ENCODE measurements at places on chromosomes 2 and 18.
A peak's percentile ranks its signal among the peaks of the same experiment; 100 is the strongest.

- no peak for DNase-seq
These were observed 183.0 kb downstream of the MREG start for GRCh38 chr2:215830304-215830703.

GRCh38 chr18:37955201-37955600 is 389.6 kb upstream of the CELF4 start:
- no peak for DNase-seq

DNA sequence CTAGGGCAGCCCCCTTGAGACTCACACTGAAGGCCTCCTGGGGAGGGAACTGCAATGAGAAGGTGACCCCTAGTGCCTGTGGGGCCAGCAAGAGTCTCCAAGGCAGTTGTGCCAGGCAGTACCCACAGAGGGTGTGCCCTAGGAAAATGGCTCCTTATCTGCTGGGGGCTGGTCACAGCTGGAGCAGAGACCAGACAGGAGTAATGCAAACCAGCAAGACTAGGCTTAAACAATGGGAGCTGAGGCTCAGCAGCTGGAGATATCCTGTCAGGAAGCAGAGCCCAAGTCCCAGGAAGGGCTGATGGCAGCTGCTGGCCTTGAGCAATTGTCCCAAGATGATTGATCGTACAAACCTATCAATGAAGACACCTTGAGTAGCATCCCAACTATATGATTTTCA is 26.8 kb upstream of the E2F6 start:
- DNase-seq, result no peak

- DNase-seq, result no peak
These were observed 8.4 kb downstream of the FBXO36 start for GRCh38 chr2:229930656-229931055.

DNA sequence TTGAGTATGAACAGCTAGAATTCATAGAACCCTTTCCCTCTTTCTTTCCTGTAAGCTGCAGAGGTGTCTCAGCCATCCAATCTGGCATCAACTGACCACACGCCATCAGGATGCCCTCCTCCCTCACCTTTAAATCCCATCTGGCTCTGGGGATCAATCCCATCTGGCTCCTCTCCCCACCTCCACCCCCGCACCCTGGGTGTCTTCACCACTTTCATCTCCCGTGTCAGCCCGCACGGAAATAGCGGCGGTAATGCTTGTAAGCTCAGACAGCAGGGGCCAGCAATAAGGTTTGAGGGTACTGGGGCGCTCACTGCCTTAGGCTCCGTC is 508 bp upstream of the TUBA4B start:
- no peak for DNase-seq

DNA sequence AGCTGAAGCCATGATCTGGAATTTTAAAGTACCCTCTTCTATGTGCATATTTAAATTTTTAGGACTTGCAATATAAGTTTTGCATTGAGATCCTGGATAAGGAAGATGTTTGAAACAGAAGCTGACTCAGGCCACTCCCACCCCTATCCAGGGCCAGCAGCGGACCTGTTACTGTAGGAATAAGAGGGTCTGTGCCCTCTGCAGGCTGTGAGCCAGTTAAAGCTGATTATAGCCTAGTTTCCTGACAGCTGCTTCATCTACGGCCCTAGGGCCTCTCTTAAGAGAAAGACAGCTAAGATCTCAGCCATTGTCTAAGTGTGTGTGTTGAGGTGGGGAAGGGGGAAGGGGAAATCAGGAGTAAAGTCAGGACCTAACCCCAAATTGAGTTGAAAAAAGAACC is 234.0 kb downstream of the HAUS1 start:
- peak; percentile 9 for DNase-seq

- DNase-seq, result no peak
These were observed 20.3 kb downstream of the SNRPD1 start for GRCh38 chr18:21632393-21632792.

GRCh38 chr2:26640781-26641564 is at the start of gene CIB4:
Gene CIB4, minus strand, starts transcription at chr2:26641366. Its CDS starts 52 bp downstream, at chr2:26641314.
- DNase-seq, result no peak

DNA sequence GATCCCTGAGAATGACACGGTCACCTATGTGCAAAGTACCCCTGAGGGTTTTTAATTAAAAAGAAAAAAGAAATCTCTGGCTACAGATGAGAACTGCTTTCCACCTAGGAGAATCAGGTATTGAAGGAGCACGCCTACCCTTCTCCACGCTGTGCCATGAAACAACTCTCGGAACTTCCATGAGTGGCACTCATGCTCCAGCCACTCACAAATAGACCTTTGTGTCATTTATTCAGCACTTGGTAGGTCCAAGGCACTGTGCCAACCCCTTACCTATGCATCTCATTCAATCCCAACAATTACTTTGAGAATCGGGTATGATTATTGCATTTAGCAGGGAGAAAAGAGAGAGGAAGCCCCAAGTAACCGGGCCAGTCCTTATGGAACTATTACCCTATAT is 44.9 kb upstream of the TTC39C start:
- no peak for DNase-seq

GRCh38 chr2:239225871-239226561 is 174.8 kb downstream of the HDAC4 start:
- DNase-seq, result no peak

DNA sequence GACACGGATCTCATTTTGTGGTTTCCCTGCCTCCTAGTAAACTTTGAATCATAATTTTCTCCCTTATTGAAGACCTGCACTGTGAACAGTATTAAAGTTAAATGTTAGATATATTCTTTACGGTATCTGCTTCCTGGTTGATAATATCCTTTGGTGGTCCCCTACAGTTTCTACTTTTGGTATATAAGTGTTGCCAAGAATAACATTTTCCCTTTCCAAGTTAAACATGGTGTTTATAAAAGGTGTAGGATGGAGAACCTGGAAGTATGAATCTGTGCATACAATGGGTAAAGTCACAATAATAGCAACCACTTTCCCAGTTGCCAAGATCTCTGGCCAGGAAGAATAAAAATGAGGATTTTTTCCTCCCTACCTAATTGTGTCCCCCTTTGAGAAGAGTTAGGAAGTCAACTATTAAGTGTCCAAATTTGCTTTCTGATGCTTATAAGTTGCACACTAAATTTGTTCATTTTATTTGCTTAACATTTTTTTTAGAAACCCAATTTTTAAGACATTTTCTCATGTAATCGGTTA is 201.0 kb upstream of the STK17B start:
- no peak for DNase-seq

DNA sequence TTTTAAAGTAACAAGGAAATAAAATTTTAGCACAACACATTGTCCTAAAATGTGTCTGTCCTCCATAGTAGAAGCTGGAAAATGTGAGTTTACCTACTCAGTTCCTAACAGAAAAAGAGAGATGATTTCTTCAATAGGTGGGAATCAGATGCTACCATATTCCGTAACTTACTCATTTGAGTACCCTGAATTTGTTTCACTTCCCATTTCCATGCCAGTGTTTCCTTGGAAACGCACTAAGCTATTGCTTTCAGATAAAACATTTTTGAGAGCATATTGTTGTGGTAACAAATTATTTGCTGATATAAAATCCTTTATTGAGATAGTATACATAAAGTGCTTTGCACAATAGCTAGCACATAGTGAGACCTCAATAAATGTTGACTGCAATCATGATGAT is 137.5 kb upstream of the BARD1 start:
- no peak for DNase-seq

- no peak for DNase-seq
These were observed 229.7 kb upstream of the SPRED2 start for GRCh38 chr2:65661980-65662653.

DNA sequence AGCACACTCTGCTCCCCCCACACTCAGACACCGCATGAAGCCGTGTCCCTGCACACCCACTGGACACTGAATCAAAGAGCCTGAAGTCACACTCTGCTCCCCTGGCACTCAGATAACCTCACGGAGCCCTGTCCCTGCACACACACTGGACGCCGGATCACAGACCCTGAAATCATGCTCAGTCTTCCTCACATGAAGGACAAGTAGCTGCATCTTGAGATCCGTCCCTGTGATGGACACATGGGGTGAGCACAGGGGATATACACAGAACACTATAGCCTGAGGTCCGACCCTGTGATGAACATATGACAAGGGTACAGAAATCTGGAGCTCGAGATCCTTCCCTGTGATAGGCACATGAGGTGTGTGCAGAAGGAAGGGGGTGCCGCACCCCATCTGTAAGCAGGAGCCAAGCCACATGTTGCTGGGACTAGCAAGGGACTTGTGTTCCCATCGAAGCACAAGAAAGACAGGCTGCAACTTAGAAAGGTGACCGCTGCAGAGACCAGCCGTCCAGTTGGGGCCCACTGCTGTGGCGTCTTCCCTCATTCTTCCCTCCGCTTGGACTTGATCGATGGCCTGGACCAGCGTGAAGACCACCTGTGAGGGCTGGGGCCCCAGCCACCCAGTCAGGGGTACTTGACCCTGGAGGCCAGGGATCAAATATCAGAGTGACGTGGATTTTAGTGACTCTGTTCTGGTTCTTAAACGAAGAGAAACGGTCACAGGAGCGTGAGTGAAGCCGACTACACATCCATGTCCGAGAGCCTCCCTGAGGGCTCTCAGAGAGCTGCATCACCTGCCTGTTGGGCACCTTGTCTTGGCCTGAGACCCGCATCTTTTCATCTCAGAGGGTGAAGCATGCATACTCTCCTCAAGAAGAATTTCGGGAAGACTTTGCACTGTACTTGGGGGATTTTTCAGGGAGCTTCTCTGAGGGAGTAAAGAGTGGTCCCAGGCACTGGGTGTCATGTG is 391.7 kb upstream of the SALL3 start:
- DNase-seq, result no peak

GRCh38 chr2:53636596-53636995 is 131.0 kb upstream of the CHAC2 start:
- no peak for DNase-seq

DNA sequence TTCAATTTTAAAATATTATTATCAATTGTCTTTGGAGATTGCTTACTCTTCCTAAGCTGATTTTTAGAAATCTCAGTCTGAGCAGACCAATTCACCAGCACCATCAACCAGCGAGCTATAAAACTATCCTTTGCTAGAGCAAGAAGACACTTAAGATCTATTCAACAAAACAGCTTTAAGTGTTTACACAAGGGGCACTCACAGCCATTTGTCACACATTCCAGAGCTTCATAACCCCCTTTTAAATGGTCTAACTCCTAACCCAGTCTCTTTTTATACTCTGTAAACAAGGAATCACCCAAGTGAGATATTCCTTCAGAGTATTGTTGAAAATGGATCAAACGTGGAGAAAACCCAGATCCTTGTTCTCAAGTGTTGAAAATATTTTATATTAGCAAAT is 1294.1 kb upstream of the CHAC2 start:
- DNase-seq, result no peak

- DNase-seq, result no peak
These were observed 14.9 kb downstream of the PPP3R1 start for GRCh38 chr2:68237404-68237803.

GRCh38 chr18:61856678-61857077 is 36.1 kb downstream of the RNF152 start:
- no peak for DNase-seq

DNA sequence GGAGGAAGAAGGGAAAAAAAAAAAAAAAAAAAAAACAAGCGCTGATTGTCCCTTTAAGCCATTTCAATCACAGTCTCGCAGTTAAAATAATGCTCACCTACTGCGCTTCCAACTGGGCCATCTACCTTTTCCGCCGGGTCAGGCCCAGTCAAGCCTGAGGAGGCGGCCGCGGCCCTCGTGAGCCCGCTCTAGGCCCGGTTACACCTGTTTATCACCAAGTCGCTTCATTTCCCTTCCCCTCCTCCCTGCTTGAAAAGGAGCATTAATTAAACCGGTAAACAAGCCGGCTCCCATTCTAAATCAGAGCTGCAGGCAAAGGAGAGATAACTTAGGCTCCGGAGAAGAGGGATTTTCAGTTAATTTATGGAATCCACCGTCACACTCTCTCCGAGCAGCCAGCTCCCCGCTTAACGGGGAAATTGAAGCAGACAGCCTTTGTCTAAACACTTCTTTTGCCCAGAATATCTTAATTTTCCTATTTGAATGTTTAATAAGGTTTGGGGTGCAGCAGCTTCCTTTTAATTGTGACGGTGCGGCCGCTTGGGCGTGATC is 140.1 kb upstream of the SIX3 start:
- DNase-seq, result no peak

GRCh38 chr2:223222397-223222796 is 170.4 kb downstream of the KCNE4 start:
- no peak for DNase-seq

- no peak for DNase-seq
These were observed 1604.8 kb upstream of the ZEB2 start for GRCh38 chr2:146124741-146125140.

DNA sequence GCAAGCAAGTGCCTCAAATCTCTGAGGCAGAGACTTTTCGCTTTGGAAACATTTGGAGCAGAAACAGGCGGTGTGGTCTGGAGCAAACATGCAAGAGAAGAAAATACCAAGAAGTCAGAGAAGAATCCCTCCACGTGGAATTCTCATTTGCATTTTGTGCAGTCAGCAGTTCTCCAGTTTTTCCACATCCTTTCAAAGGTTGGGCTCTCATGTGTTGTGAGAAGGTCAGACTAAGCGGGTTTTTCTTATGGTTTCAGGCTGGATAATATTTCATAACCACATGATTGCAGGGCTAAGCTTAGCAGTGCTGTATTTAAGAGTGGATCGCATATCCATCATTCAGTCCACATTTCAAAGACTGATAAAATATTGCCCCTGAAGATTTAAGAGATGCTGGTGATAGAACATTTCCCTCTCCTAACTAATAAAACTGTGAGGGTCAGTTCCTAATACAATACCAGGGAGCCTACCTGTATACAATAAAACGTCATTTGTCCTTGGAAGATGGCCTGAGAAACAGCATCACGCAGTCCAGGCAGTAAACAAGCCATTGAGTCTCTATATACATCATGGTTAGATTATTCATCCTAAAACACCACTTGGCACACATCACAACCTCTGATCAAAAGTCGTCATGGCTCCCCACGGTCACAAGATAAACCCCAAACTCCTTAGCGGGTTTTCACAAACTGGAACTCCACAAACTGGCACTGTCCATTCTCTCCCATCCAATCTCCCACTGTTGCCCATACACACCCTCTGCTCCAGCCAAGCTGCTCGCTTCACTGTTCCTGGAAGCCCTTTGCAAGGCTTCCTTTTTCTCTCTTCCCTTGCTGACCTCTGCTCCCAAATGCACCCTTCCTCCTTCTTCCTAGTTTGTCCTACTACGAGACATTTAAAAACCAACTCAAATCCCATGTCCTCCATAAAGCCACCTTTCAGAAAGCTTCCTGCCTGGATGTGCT is 31.5 kb downstream of the ANKRD44 start:
- no peak for DNase-seq

DNA sequence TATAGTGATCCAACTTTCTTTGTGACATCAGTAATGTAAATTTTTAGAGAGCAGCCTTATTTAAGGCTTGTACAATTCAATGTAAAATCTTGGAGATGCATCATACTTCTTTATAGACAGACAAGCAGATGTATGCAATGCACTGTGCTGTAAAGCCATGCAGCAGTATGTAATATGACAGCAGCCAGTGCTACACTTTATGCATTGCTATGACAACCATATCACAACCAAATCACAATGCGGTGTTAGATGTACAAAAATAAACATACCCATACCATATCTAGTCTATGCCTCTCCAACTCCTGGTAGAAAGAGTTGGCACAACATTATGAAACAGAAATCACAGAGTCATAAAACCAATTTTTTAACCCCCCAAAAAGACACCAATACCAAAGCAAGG is 110.3 kb upstream of the WDSUB1 start:
- no peak for DNase-seq
